ENCODE measurements at places on chromosomes 7 and 10. TPM values are rescaled to one million over a fixed set of nuclear protein-coding genes. Genes with fewer than 3 reads are reported as not detected.

VSIR gene
- total RNA-seq: 59.6 TPM

PTPRE gene
- 29.5 TPM for total RNA-seq

DNA sequence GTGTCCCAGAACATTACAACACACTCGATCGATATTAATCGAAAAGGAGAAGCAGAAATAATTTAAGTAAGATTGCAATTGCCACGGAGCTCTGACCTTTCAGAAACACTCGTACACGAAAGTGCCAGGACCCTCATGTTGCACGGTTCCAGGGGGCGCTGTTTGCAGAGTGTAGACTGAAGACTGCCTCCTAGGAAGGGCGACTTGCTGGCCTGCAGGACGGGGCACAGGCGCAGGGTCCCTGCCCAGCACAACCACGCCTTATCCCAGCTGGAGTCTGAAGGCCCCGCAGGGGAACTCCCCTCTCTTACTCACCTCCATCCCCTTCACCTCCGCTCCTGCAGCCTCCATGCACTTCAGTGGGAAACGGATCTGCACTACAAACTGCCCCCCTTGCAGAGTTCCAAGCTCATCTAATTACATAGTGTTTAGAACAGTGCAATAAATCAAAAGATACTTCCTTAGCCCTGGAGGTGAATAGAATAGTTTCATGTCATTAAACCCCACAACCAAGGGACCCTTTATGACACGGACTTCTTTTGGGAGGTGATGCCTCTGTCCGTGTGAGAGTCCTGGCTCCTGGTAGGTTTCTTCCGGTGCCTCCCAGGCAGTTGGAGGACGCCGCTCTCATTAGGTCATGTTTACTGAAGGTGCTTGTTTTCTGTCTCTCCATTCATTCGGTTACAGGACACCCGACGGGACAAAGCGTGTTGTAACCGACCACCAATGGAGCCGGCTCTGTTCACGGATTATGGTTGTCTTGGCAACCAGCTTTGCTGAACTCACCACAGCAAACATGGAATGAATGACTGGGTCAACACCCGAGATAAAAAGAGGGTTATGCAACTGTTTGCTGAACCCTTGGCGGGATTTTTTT is 262.2 kb downstream of the BAMBI start:
- H3K4me3 ChIP-seq: no peak overlapping the region
- H3K27me3 ChIP-seq: no peaks in the 10 kb centered on the region

LGI1 gene
- not detected for total RNA-seq

PIK3CG gene
- 26.3 TPM for total RNA-seq

DNA sequence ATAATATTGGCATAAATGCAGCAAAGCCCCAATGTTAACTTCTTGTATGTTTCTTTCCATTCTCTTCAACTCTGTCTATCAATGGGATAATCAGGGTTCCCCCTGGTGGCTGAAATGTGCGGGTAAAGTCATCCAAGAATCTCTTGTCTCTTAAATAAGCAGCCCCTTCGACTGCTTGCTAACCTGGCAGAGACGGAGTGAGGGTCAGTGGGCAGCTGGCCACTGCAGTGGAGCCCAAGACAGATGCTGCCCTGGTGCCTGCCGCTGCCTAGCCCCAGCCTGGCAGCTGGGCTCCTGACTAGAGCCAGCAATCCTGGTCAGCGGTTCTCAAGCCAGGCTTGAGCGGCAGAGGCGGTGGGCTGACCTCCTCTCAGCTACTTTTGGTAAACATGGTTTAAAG is 248.9 kb downstream of the COBL start:
- no peaks in the 10 kb centered on the region for H3K4me1 ChIP-seq
- no peak overlapping the region for H3K4me3 ChIP-seq
- H3K36me3 ChIP-seq: no peaks in the 10 kb centered on the region
- no peak overlapping the region for H3K27ac ChIP-seq
- no peaks in the 10 kb centered on the region for H3K27me3 ChIP-seq
- no peak for DNase-seq

DNA sequence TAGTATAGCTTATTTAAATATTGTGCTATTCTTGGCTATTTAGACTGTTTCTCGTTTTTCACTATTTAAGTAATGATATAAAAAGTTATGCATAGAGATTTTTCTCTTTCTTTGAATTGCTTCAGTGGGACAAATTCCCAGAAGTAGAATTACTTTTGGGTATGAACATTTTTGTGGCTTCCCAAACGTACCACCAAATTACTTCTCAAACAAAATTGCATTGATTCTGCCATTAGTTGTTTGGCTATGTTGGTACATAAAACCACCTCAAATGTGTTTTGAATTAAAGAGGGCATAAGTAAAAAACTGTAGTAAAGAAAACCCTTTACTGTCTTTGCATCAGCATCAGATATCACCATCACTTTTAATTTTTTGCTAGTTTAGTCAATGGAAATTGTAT is 31.0 kb downstream of the AKR1B1 start:
- no peak overlapping the region for H3K27ac ChIP-seq
- H3K4me3 ChIP-seq: no peak overlapping the region
- H3K36me3 ChIP-seq: no peaks in the 10 kb centered on the region
- peaks cover 5% of the 10 kb centered on the region for H3K4me1 ChIP-seq
- peaks cover 4% of the 10 kb centered on the region for H3K27me3 ChIP-seq

CDC14C gene
- not detected for total RNA-seq

DNA sequence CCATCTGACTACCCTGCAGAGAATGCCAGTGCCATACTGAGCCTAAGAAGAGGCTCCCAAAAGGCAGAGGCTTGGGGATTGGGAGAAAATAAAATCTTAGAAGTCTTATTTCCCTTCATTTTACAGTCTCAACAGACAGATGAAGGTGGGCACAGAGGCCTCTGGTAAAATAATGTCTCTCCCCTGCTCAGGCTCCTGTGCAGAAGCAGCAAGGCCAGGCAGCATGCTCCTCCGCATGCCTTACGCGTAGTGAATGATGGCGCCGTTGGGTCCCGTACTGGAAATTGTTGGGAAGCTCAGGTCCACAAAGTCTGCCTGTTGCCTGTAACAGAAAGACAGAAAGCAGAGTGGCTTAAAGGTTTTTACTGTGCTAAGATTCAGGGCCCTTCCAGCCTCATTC is 45.8 kb downstream of the XPNPEP1 start:
- no peak overlapping the region for H3K27ac ChIP-seq
- DNase-seq: no peak
- H3K27me3 ChIP-seq: no peaks in the 10 kb centered on the region
- no peaks in the 10 kb centered on the region for H3K4me1 ChIP-seq
- peaks cover 46% of the 10 kb centered on the region for H3K36me3 ChIP-seq
- no peak overlapping the region for H3K4me3 ChIP-seq

WNT8B gene
- total RNA-seq: not detected

- H3K27me3 ChIP-seq: no peaks in the 10 kb centered on the region
- no peak overlapping the region for H3K4me3 ChIP-seq
- H3K27ac ChIP-seq: no peak overlapping the region
These were observed 38.2 kb upstream of the ANK3 start for GRCh38 chr10:60427709-60428386.

ADAMTS14 gene
- not detected for total RNA-seq

ZNF736 gene
- 22.8 TPM for total RNA-seq

SPDYE16 gene
- 0.20 TPM for total RNA-seq

DNA sequence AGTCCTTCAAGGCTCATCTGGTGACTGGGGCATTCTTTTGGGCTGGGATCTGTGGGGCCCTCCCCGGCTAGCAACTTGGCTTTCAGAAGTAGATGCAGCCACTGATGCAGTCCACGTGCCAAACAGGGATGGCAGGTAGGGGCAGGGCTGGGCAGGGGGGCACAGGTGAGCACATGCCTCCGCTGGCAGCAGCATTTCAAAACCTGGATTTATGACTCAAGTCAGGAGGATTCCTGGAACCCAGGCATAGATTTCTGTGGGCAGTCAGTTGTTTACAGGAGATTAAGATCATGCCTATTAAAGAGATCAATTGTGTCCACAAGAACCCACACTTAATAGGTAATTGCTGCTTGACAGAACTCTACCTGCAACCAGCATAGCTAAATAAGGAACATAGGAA is 839 bp upstream of the HABP2 start:
- H3K4me3 ChIP-seq: no peak overlapping the region
- no peak for DNase-seq
- no peaks in the 10 kb centered on the region for H3K27me3 ChIP-seq
- H3K36me3 ChIP-seq: no peaks in the 10 kb centered on the region

GRCh38 chr10:82149674-82150073 is 274.7 kb downstream of the NRG3 start:
- H3K27me3 ChIP-seq: no peaks in the 10 kb centered on the region
- no peak overlapping the region for H3K4me3 ChIP-seq
- no peaks in the 10 kb centered on the region for H3K4me1 ChIP-seq
- no peaks in the 10 kb centered on the region for H3K36me3 ChIP-seq

STEAP2 gene
- not detected for total RNA-seq

NT5C3A gene
- 27.6 TPM for total RNA-seq

IFIT2 gene
- total RNA-seq: 1.3 TPM

RTKN2 gene
- 1.6 TPM for total RNA-seq

GRCh38 chr7:101943889-101944600 is 126.6 kb downstream of the CUX1 start:
- H3K27me3 ChIP-seq: no peaks in the 10 kb centered on the region
- H3K36me3 ChIP-seq: no peaks in the 10 kb centered on the region
- no peaks in the 10 kb centered on the region for H3K4me1 ChIP-seq
- H3K27ac ChIP-seq: no peak overlapping the region

- H3K4me3 ChIP-seq: no peak overlapping the region
- no peak overlapping the region for H3K27ac ChIP-seq
- H3K4me1 ChIP-seq: peaks cover 10% of the 10 kb centered on the region
- H3K36me3 ChIP-seq: peaks cover 4% of the 10 kb centered on the region
- no peaks in the 10 kb centered on the region for H3K27me3 ChIP-seq
These were observed 71.5 kb downstream of the CARD11 start for GRCh38 chr7:2971914-2972834.

- H3K4me1 ChIP-seq: no peaks in the 10 kb centered on the region
- no peak for DNase-seq
- H3K27me3 ChIP-seq: no peaks in the 10 kb centered on the region
- no peak overlapping the region for H3K27ac ChIP-seq
These were observed 20.6 kb upstream of the HDAC9 start for GRCh38 chr7:18474944-18475343.

DNA sequence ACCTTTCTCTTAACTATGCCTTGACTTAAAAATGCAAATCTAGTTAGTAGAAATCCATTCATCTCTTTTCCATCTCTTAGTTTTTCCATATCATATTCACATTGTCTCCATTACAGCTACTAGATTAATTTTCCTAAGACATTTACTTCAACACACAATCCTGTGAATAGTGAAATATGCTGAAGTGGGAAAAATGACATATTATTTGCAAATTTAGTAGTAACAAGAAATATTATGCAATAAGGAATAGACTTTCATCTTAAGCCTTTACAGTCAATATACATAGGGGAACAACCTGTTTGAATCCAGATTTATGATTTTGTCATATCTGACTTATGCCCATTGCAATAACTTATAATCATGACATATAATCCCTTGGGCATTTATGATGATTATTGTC is 277.0 kb upstream of the IMMP2L start:
- no peaks in the 10 kb centered on the region for H3K36me3 ChIP-seq
- H3K4me3 ChIP-seq: no peak overlapping the region
- DNase-seq: no peak
- no peak overlapping the region for H3K27ac ChIP-seq

TEX47 gene
- total RNA-seq: not detected

DNA sequence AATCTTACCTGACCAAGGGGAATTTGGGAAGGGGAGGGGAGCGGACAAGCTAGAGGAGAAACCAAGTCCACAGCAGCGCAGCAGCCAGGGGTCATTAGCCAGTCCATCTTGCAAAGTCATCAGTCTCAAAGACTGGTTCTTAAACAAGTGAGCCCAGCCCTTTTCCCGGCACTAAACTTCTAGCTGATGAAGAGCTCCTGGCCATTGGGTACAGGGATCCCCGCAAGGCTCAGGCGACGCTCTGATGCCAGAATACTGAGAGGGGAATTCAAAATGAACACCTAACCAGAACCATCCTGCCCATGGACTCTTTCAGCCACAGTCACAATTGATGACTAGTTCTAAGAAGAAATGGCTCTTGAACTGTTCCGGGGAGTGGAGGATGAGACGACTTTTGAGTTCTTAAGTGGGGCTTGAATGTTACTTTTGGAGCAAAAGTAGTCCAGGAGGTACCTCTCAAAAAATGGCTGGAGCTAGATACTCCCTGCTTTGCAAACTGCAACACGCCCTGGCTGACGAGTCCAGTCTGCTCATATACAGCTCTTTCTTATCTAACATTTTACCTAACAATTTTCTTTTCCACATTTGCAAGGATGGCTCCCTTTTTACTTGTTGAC is 2.5 kb upstream of the TWIST1 start:
- no peak overlapping the region for H3K27ac ChIP-seq
- no peak overlapping the region for H3K4me3 ChIP-seq
- no peaks in the 10 kb centered on the region for H3K4me1 ChIP-seq
- H3K27me3 ChIP-seq: peaks cover 2% of the 10 kb centered on the region
- no peak for DNase-seq
- H3K36me3 ChIP-seq: no peaks in the 10 kb centered on the region

OR2A42 gene
- not detected for total RNA-seq

GRCh38 chr10:10418387-10418786 is 599.3 kb upstream of the CELF2 start:
- H3K27ac ChIP-seq: no peak overlapping the region
- H3K4me1 ChIP-seq: peaks cover 4% of the 10 kb centered on the region
- H3K36me3 ChIP-seq: no peaks in the 10 kb centered on the region
- no peak for DNase-seq

GRCh38 chr7:156475179-156475578 is 165.4 kb upstream of the RNF32 start:
- H3K27ac ChIP-seq: no peak overlapping the region
- H3K36me3 ChIP-seq: no peaks in the 10 kb centered on the region
- no peak for DNase-seq
- H3K27me3 ChIP-seq: peaks cover 3% of the 10 kb centered on the region

DNA sequence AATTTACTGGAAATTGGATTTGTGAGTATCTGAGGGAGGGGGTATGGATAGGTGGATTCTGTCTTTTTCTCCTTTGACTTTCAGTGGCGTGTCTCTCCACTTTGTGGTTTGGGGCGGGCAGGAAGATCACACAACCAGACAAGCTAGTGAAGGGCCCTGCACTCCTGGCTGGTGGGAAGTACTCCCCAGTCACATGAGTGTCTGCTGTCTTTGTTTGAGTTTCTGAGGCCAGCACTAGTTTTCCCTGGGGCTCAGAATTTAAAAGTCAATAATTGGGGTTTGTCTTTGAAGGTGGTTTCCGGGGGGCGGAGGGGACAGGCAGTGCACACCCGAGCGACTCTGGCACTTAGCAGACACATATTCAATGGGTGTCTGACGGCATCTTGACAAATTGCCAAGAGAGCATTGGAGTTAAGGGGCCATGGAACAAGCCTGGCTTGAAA is 120.1 kb downstream of the WDFY4 start:
- no peak for DNase-seq
- peaks cover 47% of the 10 kb centered on the region for H3K4me1 ChIP-seq
- H3K4me3 ChIP-seq: no peak overlapping the region
- no peak overlapping the region for H3K27ac ChIP-seq

GRCh38 chr10:1733720-1734119 is 3.6 kb downstream of the ADARB2 start:
- DNase-seq: no peak
- H3K27ac ChIP-seq: no peak overlapping the region
- H3K4me3 ChIP-seq: no peak overlapping the region
- peaks cover 26% of the 10 kb centered on the region for H3K27me3 ChIP-seq
- H3K36me3 ChIP-seq: no peaks in the 10 kb centered on the region

- H3K27ac ChIP-seq: no peak overlapping the region
- H3K4me1 ChIP-seq: no peaks in the 10 kb centered on the region
- no peaks in the 10 kb centered on the region for H3K36me3 ChIP-seq
These were observed 276.0 kb upstream of the VWC2 start for GRCh38 chr7:49497471-49497870.

CUL1 gene
- 92.2 TPM for total RNA-seq

Measured in CD8-positive, alpha-beta memory T cell (primary cell).